ENCODE measurements at places on chromosomes 5 and 9.

- DNase-seq = no peak
These were observed 63.4 kb downstream of the ANKRD33B start for GRCh38 chr5:10627160-10627701.

- DNase-seq = no peak
These were observed 188.6 kb downstream of the HINT1 start for GRCh38 chr5:130976493-130976892.

- DNase-seq = no peak
These were observed 17.4 kb downstream of the FGF18 start for GRCh38 chr5:171436804-171437285.

DNA sequence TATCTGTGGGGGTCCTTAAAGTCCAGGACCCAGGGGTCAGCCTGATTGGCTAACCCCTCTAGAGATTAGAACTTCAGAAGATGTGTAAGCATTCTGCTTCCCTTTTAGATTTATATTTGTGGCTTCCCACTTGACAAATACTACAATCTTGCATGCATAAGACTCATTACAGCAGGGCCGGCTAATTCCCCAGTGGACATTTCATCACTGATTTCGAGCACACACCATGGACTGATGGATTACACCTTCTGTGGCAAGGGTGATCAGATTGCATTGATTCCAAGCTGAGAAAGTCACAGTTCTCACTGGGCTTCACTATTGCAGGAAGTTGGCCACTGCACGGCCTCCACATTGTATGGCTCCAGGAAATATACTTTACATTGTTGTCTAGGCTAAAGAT lies 65.8 kb upstream of the DAPK1 start:
- no peak for DNase-seq

Data from activated naive CD4-positive, alpha-beta T cell (primary cell).